ENCODE measurements at places on chromosomes 16 and 17.

DNA sequence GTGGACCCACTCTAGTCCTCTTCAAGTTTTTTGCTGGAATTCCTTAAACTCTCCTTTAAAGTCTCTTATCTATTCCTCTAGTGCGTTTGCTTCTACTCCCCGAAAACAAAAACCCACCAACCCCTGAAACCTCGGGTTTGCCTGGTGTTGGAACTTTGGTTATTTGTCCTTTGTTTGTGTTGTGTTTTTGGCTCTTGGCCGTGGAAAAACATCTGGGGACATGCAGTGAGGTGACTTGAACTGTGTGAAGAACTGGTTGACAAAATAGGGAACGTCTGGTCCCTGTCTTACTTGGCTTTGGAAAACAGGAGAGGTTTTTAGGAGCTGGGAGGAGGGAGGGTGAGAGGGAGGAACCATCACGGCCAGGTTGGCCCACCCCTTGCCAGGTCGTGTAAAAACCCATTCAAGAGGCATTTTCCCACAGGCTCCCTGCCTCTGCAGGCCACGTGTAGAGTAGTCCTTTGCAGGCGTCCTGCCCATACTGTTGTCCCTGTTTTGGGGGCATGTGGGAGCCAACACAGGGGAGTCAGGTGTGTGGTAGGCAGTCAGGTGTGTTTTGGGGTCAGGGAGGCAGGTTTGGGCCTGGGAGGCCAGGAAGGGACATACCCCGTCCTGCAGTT, 169.3 kb downstream of the RAB11FIP4 start:
- no peak for DNase-seq

DNA sequence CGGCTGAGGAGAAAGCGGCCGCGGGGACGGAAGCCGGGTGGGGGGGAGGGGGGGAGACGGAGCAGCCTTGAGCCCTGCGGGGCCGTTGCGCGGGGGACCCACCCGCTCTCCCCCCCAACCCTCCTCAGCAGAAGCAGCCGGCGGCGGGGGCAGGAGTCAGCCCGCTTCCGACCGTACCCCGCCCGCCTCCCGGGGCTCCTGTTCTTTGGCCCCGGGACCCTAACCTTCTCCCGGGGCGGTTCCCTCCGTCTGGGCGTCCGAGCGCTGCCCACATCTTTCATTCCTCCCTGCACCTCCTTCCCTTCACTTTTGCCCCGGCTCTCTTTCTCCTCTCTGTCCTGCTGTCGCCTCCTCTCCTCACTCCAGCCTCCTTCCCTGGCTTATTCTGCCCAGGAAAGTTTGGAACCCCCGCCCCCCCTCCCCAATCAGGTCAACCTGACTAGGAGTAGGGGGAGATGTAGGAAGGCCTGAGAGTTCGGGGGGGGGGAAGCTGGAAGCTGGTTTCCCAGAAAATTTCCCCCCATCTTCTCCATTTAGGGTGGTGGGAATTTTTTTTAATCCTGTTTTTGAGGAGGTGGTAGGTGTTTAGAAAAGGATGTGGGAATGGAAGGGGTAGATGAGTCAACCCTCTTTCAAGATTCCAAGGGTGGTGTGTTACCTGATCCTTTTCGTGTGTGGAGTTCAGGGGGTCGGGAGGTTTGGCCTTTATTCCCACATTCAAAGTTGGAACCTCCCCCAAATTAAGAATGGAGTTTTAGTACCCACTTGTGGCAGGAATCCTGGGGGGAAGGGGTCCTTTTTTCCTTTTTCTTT, 427 bp upstream of the NLK start:
- DNase-seq, result no peak

DNA sequence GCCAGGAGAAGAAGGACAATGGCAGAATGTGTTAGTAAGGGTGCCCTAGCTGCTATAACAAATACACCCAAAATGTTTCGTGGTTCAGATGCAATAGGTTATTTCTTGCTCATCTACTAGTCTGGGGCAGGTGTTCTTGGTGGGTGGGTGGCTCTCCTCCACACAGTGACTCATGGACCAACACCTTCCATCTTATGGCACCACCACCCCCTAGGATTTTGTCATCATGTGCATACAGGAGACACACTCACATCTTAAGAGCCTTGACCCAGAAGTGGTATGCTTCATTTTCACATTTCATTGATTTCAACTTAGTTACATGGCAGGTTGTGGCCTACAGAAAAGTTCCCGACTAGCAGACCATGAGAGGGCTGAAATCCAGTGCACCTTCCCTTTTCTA, 114.7 kb downstream of the AMFR start:
- DNase-seq, result no peak

DNA sequence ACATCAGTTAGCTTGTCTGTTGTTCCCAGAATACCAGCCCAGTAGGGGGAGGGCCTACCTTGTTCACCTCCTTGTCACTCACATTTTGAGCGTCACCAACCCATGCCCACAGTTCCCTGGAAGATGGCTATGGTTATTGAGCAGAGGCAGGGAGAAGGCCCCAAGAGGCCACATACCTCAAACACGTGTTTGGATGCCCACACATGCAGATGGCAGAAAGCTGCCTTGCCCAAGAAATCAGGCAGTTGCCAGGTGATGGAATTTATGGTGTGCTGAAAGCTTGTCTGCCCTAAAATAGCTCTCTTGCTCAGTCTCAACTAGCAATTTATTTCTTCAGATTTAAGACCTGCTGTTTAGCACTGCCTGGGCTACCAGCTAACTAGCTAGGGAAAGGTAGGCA, 16.5 kb upstream of the CMTM4 start:
- DNase-seq, result no peak

DNA sequence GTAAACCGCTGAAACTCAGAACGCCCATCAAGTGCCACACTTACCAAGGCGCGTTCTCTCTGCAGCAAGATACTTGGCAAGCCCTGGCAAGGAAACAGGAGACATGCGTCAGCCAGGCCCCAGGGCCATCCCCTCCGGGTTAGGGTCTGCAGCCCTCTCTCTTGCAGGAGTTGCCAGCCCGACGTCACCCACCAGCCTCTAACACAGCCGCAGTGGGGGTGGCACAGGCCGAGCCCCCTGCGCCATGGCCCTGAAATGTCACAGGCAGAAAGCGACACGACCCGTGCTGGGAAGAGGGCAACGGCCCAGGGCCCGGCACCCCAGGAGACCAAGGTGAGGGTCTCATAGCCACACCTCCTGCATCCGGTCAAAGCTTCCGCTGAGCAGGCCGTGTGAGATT, 21.9 kb downstream of the ELAC2 start:
- no peak for DNase-seq

GRCh38 chr16:87064731-87065445, 252.3 kb downstream of the C16orf95 start:
- DNase-seq, result no peak

GRCh38 chr17:34644941-34645550, 65.7 kb downstream of the TMEM132E start:
- DNase-seq, result no peak

DNA sequence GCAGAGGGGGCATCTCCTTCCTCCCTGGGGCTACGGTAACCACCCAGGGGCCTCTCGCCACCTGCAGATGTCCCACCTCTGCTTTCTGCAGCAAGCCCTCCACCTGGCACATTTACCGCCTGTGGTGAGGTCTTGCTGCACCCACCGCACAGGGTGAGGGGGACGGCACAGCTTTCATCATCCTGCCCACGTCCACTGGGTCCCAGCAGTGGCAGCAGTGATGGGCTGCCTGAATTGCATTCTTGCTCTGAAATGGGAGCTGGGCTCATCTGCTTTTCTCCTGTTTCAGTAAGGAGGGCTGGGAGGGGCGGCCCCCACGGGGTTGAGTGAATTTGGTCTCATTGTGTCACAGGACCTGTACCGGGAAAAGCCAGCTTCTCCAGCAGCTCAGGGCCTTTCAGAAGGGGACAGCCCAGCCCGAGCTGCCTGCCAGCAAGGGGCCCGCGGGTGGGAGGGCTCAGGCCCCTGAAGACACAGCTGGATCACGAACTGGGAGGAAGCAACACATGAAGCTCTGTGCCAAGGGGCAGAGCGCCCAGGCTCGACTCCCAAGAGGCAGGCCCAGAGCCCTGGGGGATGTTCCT, 12.7 kb downstream of the DNAAF8 start:
- no peak for DNase-seq

- no peak for DNase-seq
These were observed 13.5 kb downstream of the PSMD7 start for GRCh38 chr16:74309789-74310781.

Measured in T-cell (primary cell).